ENCODE measurements at places on chromosomes 5 and 9.

DNA sequence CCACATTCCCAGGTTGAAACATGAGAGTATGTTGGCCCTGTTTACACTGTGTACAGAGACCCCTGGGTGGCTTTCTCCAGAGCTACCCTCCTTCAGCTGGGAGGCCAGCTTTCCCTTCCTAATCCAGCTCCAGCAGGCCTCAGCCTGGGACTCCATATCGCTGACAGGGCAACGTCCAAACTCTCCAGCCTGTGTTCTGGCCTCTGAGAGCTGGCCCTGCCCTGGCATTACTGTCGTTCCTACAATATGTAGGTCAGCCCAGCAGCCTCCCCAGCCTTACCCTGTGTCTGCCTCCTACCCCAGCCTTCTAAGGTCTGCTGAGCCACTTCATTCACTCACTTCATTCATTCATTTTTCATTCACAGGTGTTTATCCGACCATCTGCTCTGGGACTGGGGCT, 8.3 kb upstream of the EEIG1 start:
- DNase-seq: no peak

DNA sequence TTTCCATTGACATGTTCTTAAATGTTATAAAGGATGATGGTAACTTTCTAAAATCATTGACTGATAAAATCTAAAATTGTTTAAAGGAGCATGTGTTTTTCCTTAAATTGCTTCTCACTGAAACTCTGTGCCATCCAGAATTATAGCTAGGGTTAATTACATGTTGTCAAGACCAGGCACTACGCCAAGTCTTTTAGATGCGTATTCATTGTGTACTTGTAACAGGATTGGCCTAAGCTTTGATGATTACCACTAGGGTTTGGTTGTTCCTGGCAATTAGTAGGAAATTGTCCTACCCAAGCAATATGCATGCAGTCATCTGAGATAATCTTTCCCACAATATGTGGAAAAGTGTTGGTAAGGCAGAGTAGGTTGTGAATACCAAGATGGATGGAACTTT, 43.8 kb downstream of the PRKACG start:
- DNase-seq: no peak

GRCh38 chr5:131389096-131389868, 125.4 kb downstream of the CDC42SE2 start:
- DNase-seq: no peak

DNA sequence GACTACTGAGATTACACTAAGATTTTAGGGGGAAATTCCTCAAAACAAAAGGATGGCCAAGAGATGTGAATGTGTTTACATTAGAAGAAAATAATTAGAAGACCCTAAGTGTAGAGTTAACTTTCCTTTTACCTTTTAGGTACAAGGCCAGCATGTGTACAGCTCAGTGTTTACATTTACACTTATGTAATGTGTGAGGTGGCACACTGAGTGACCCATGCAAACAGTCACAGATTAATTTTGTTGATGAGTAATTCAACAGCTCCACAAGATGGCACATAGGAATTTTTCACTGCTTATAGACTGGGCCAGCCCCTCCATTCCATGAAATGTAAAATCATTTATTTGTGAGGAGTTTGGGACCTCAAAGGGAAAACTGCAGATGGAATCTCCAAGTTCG, 90.1 kb upstream of the SLC12A2 start:
- DNase-seq: no peak

GRCh38 chr9:122297512-122297911, 32.8 kb downstream of the MRRF start:
- no peak for DNase-seq

GRCh38 chr9:113454914-113455761, 8.4 kb upstream of the RGS3 start:
- no peak for DNase-seq

DNA sequence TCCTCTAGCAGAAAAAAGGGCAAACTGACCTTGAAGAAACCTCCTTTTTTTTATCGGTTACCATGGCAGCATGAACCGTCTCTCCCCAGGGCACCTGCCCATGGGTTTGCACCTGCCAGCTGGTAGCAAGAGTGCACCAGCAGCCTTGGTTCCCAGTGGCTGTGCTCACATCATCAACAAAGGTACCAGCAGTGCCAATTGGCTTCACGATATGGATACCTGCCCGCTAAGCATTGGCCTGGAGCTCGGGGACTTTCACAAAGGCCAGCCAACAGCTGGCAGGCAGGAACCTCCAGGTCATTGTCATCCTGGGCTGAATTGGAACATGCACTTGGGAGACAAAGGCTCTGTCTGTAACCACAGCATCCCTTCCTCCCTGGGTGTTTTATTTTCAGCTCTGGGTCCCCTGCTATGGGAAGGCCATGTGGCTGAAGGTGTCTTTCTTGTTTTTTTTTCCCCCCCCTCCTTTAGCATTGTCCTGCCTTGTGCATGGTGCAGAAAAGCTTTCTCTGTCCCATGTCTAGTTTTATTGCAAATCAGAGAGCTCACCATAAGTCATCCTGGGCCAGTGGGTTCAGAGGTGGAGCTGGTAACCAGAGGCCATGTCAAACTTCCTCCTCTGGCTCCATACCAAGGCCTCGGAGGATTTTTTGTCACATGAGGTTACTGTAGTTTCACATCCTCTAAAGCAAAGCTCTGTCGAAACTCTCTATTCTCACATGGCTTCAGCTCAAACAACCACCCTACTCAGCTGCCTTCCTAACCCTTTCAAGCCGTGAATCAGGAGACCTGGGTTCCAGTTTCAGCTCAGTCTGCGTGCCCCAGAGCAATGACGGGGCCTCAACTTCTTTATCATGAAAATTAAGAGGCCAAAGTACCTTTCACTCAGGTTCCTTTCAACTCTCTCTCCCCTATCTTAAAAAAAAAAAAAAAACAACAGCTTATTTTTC, 145.5 kb upstream of the MAP3K1 start:
- DNase-seq: no peak

- DNase-seq: no peak
Observed at GRCh38 chr9:131744171-131744719, 4.4 kb upstream of the RAPGEF1 start.

- no peak for DNase-seq
Observed at GRCh38 chr5:10343486-10343885, 10.0 kb upstream of the MARCHF6 start.
